Stimulated activated CD4-positive, alpha-beta T cell treated with anti-CD3 and anti-CD28 coated beads, Interleukin-1b, Interleukin-23, amount 100 ng/mL, for 4 hours (primary cell): ENCODE measurements at places on chromosomes 12 and 14.

DNA sequence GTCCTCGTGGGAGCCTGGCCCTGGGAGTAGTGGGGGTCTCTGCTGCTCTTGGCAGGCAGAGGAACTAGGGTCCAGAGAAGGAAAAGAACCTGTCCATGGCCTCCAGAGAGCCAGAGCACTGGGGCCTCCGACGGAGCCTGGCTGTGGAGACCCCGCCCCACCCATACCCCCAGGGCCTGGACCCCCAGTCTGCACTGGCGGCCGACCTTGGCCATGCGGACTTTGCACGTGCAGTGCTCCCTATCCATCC is 1.1 kb downstream of the BEGAIN start:
- DNase-seq: no peak

GRCh38 chr14:50425816-50426215 is 29.1 kb upstream of the CDKL1 start:
- no peak for DNase-seq

GRCh38 chr14:50928002-50928635 is 16.2 kb downstream of the PYGL start:
- DNase-seq: no peak

- no peak for DNase-seq
Measured at GRCh38 chr12:111453071-111453989, 47.6 kb downstream of the SH2B3 start.

GRCh38 chr14:64860039-64860438 is 19.7 kb downstream of the SPTB start:
- no peak for DNase-seq

GRCh38 chr12:65836419-65837197 is 12.3 kb downstream of the HMGA2 start:
- DNase-seq: no peak

DNA sequence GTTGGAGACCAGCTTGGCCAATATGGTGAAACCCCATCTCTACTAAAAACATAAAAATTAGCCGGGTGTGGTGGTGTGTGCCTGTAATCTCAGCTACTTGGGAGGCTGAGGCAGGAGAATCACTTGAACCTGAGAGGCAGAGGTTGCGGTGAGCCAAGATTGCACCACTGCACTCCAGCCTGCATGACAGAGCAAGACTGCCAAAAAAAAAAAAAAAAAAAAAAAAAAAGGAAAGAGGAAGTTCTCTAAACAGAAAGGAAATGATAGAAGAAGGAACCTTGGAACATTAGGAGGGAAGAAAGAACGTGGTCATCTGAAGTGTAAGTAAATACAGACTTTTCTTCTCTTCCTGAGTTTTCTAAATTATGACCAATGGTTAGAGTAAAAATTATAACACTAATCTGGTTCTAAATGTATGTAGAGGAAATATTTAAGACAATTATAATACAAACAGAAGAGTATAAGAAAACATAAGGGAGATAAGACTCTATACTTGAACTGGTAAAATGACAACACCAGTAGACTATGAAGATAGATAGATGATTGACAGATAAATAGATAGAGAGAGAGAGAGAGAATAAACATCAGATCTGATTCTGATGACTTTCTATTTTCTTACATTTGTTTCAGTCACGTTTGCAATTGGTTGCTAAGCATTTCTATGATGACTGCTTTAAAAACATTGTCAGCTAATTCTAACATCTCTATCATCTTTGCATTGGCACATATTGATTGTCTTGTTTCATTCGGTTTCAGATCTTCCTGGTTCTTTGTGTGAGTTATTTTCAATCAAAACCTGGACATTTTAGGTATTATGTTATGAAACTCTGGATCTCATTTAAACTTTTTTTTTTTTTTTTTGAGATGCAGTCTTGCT is 12.9 kb upstream of the CORO1C start:
- DNase-seq: no peak

GRCh38 chr12:105993766-105994555 is 144.8 kb downstream of the NUAK1 start:
- no peak for DNase-seq

DNA sequence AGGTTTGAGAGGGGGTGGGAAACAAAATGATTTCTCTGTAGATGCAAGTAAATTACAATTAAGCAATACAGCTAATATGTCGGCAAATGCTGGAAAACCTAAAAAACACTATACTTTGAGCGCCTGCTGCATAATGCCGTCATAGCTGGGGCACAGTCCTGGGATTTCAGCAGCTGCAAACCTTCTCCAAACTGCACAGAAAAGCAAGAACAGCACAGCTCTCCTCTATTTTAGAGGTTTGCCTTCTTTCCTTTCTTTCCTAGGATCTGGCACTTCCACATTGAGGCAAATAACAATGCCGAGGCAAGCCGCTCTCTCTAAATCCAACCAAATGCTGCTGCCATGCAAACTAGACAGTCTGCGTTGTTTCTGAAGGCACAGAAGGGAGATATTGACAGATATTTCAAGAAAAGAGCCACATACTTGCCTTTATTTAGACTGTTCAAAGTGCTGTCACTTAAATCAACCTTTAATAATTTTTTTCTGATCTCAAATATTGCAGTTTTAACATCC is 287.1 kb upstream of the G2E3 start:
- DNase-seq: no peak

DNA sequence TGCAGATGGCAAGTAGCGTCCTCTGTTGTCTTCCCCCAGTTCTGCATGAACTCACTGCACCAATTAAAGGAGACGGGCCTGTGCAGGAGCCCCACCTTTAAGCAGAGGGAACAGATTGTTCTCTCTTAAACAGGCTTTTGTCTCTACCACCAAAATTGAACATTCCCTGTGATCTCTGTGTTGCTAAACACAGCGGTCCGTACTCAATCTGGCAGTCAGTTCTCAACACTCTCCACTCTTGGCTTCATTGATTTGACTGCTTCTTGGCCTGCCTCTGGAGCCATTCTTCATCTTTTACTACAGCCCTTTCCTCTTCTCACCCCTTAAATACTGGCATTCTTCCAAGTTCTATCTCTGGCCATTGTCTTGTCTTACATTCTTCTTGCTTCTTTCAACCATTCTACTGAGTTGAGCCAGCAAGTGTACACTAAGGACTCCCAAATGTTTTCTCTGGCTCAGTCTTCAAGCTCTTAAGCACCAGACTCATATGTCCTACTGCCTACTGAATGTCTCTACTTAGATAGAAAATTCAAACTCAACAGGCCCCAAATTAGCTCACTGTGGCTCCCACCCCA is 8.0 kb upstream of the NT5DC3 start:
- no peak for DNase-seq

DNA sequence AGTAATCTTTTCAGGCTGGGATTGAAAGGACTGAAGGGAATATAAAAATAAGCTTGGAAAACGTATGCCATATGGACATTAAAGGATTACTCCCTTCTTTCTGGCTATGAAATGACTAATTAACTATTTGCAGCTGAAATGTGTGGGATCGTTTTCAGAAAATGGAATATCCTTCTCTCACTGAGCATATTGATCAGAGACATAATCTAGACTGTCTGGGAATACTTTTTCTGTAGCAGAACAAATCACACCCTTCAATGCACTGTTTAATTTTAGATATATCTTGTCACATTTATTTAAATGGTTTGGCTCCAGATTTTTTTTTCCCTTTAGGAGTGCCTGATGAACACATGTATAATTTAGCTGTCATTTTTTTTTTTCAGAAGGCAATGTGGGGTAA is 10.8 kb upstream of the ACTR10 start:
- no peak for DNase-seq

DNA sequence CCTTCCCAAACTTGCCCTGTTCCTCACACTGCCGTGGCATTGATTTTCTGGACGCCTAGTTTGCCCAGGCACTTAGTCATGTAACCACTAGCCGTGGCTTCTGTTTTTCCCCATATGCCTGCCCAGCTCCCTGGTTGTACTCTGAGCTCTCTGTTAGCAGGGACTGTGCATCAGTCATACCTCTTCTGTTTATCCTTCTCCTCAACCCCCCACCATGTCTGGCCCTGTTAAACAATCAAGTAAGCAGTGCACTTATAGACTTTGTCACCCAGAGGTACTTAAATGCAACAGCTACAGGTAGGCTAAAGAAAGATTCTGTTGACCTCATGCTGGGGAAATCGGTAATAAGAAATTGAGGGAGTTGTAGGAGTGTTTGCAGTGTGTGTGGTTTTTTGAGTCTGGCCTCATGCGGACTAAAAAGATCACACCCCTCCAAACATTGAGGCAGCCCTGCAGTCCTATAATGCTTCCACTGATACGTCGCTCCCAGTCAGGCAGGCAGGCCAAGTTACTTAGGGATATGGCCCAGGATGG is 17.0 kb downstream of the UBE3B start:
- DNase-seq: no peak
